ENCODE measurements at places on chromosomes 5 and 9.

DNA sequence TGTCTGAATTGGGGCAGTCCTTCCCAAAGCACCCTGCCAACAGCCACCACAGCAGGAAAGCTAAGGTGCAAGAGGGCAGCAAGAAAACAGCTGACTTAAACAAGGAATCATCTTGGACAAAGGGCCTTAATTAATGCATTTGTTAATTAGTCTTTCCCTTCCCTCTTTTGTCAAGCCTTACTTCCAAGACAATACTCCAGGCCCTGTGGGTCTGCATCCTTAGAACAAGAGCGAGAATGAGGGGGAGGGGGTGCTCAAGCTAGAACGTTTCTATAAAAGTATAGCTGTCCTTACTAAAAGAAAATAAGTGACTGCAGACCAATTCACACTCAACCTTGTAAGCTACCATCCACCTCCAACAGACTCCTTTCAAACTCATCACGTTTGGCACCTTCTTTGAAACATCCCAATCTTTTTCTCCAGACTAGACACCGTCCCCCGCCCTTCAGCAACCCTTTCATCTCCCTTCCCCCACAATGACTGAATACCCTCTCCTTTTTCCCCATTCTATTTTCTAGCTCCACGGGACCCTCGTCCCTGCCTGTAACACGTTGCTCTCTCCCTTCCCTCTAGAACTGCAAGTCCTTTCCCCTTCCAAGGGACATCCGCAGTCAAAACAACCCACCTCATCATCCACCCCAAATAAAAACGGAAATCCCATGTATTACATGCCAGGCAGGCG, 85.7 kb upstream of the RNF38 start:
- no peak for DNase-seq

- DNase-seq = no peak
Observed at GRCh38 chr9:123335193-123335985, 20.6 kb upstream of the CRB2 start.

DNA sequence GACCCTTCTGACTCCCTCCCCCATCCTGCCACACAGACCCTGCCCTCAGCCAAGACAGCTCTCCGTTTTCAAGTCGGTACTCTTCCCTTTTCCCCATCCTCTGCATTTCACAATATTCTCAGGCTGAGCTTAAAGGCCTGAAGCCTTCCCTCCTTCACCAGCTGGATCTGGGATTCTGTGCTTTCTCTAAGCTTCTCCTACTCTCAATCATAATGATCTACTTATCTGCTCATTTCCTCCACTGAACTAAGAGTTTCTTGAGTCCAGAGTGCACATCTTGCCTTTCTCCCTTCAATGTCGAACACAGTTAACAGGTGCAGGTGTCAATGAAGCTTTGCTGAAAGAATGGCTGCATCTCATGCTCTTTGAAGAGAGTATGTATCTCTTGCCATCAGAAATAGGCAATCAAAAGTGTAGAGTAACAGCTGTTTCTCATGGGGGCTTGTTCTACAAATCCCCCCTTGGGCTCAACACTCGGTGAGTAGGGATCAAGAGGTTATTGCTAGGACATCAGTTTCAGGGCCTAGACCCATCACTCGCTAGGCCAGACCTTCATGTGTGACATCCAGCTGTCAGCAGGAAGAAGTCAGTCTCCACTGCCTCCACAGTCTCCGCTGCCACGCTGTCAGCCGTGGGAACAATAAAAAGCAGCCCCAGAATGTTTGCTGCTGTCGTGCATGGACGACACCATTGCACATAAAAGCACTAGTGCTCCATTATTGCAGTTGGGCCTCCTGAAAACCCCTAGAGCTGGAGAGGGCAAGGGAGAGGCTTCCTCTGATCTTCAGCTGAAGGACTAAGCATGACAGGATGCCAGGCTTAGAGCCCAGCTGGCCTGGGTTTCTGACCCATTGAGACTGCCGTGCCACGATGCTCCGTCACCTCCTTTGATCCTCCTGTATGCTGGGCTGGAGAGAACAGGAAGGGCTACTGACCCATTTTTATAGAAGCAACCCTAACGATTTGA, 23.7 kb downstream of the TRAF1 start:
- no peak for DNase-seq

- no peak for DNase-seq
Observed at GRCh38 chr9:80175286-80176150, 603.8 kb downstream of the TLE4 start.

GRCh38 chr5:87311405-87312279, 44.0 kb downstream of the RASA1 start:
- no peak for DNase-seq

DNA sequence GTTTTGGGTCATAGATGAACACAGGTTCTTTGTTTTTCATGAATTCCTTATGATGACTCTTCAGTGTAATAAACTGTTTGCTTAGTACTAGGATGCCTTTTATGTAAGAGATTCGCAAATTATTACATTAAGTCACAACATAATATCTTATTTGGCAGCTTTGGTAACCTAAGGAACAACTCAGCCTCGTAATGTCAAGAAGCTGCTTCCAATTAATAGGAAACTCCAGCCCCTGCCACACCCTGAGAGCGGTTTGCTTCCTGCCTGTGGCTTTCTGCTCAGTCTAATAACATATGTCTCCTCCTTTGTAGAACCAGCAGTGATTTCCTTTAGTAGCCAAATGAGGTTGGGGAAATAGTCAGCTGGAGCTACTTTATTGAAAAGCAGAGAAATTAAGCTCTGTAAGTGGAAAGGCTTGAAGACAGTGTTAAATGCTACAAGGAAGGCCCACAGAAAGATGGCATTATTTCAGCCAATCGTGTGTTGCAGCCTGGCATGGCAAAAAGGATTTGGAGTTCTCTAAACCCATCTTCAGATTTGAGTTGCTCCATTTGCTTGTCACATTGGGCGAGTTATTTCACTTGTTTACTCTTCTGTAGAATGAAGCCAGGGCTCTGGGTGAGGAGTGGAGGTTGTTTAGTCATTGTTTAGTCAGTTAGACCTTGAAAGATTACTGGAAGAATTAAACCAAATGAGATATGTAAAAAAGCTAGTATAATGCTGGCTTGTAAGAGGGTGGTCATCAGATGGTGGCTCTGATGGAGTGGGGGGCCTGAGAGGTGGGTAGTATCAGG, 54.1 kb downstream of the MTAP start:
- no peak for DNase-seq

DNA sequence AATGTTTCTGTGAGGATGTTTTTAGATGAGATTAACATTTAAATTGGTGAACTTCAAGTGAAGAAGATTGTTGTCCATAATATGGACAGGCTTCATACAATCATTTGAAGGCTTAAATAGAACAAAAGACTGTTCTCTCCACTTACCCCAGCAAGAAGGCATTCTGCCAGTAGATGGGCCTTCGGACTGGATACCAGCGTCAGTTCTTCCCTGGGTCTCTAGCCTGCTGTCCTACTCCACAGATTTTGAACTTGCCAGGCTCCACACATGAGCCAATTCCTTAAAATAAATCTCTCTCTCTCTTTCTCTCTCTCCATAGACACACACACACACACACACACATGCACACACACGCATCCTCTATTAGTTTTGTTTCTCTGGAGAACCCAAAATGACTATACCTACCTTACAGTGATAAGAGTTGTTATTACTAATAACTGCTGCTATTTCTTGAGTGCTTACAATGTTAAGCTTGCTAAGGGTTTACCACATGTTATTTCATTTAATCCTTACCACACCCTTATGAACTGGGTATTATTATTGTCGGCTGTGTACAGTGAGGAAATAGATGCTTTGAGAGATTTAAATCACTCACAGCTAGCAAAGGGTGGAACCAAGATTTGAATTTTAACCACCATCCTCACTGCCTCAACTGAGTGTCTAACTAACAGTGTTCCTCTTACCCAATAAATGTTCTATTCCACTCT, 19.8 kb upstream of the IQGAP2 start:
- no peak for DNase-seq

- DNase-seq = no peak
Observed at GRCh38 chr9:132006677-132007370, 72.8 kb downstream of the MED27 start.

GRCh38 chr9:97761879-97762278, 64.7 kb upstream of the XPA start:
- no peak for DNase-seq

GRCh38 chr9:2140600-2141223, 125.6 kb downstream of the SMARCA2 start:
- DNase-seq = no peak

- DNase-seq = no peak
Observed at GRCh38 chr9:116632990-116633838, 53.9 kb upstream of the TRIM32 start.

GRCh38 chr5:117741655-117742206, 1167.1 kb upstream of the SEMA6A start:
- DNase-seq = no peak

- DNase-seq = no peak
Observed at GRCh38 chr9:98786750-98787510, 9.4 kb downstream of the ANKS6 start.

DNA sequence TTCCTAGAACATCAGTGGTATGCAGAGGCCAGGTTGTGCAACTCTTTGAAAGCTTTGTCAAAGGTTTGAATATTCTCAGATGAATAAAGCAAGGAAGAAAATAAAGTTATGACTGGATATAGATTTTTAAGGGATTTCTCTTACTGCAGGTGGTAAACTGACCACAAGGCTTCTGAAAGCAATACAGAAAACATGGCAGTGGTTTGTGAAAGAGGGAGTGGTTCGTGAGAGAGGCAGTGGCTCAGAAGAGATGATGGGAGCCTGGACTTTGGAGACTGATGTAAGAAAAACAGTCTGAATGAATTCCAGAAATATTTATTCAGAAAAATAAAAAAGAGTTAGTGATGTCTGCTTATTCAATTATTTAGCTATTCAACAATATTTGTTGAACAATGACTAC, 380.4 kb upstream of the CTNND2 start:
- DNase-seq = no peak

- DNase-seq = no peak
Observed at GRCh38 chr9:135474915-135475314, 4.7 kb upstream of the PPP1R26 start.

DNA sequence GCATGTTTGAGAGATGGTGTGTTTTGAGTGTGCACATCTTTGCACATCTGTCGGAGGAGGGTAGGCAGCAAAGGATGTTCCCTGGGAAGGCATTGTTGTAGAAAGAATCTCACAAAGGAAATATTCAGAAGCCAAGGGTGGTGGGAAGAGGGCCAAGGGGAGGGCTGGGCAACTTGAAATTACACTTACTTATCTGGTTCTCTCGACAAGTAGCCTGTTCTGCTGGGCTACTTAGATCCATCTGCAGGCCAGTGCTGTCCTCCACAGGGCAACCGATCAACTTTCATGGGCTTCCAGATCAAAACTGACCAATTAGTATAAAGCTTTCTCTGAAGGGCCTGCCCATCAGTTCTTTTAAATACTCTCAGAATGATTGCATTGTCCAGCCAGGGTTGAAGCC, 495.2 kb downstream of the GADD45G start:
- DNase-seq = no peak

- no peak for DNase-seq
Observed at GRCh38 chr5:160979385-160979784, 127.4 kb upstream of the ATP10B start.

- no peak for DNase-seq
Observed at GRCh38 chr5:38274370-38274769, 16.0 kb downstream of the EGFLAM start.

GRCh38 chr9:82242285-82242963, 253.9 kb downstream of the SPATA31D1 start:
- DNase-seq = no peak
